NCI-H510A (cell line): ENCODE measurements at places on chromosomes 5 and 9.

- DNase-seq: no peak
These were observed 3.2 kb downstream of the RAB24 start for GRCh38 chr5:177300236-177300880.

DNA sequence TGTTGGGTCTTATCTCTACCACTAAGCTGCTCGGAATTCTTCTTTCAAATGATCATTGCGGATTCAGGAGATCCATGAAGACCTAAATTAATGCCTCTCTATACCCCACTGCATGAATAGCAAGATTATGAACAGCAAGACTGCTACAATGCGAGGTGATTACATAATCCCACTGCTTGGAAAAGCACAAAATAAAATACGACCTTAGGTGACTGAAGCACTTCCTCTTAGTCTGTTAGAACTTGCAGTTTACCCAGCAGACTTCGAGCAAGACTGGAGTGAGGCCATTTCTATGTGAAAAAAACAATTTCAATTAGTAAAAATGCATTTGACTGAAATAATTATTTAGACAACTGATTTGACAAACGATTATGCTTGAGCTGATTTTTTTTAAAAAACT, 59.8 kb downstream of the SH3RF2 start:
- DNase-seq: no peak

DNA sequence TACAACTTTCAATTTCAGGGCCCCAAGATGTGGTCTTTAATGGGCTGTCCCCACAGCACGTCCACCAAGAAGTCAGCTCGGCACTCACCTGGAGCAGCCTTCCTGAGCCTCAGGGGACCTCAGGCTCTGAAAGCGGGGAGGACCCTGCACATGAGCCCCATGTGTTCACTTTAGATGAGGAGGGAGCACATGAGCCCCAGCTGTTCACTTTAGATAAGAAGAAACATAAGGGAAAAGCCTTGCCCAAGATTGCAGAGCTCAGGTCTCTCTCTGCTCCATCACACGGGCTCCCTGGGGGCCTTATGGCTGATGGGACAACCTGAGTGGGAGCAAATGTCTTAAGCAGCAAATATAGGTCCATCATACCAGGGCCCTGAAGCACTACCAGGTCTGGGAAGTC, 56.4 kb downstream of the NIPSNAP3B start:
- no peak for DNase-seq

GRCh38 chr5:1526681-1527131, 2.9 kb upstream of the LPCAT1 start:
- DNase-seq: no peak

- DNase-seq: no peak
These were observed 5.0 kb upstream of the SPINK14 start for GRCh38 chr5:148163345-148163744.

- DNase-seq: no peak
These were observed 804.9 kb upstream of the SEMA6A start for GRCh38 chr5:117379521-117379920.

DNA sequence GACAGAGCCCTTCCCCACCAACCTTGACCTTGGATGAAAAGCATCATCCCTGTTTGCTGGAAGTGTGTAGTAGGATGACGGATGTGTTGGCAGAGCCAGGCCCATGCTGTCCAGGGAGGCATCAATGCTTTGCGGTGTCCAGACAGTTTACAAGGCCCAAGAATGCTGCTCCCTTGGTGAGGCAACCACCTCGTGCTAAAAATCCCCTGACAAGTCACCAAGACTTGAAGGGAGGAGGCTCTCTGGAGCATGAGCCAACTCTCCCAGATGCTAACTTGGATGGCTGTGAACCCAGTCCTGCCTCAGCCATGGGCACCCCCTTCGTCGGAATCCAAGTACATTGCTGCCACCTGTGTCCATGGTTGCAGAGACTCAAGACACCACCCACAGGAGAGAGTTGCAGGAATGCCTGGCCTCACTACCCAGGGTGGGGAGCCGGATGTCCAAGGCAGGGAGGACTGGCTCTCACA, 9.5 kb upstream of the NKD2 start:
- DNase-seq: no peak

DNA sequence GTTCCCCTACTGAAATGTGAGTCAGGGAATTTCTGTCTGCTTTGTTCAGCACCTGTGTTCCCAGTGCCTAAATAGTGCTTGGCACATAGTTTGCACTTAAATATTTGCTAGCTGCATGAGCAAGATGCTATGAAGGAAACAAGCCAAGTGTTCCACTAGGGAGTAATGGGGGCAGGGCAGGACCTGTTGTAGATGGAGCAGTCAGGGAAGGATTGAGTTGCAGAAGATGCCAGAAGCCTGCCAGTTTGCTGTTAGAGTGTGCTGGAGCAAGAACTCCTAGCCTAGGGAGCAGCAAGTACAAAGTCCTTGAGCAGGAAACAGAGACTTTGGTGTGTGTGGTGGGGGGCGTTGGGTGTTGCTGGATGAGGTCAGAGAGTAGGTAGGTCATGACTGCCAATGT, 87.5 kb downstream of the DAB2IP start:
- no peak for DNase-seq

- no peak for DNase-seq
These were observed 41.1 kb upstream of the PLPP6 start for GRCh38 chr9:4620881-4621555.

GRCh38 chr9:71763832-71764231, 4.5 kb downstream of the CEMIP2 start:
- no peak for DNase-seq

DNA sequence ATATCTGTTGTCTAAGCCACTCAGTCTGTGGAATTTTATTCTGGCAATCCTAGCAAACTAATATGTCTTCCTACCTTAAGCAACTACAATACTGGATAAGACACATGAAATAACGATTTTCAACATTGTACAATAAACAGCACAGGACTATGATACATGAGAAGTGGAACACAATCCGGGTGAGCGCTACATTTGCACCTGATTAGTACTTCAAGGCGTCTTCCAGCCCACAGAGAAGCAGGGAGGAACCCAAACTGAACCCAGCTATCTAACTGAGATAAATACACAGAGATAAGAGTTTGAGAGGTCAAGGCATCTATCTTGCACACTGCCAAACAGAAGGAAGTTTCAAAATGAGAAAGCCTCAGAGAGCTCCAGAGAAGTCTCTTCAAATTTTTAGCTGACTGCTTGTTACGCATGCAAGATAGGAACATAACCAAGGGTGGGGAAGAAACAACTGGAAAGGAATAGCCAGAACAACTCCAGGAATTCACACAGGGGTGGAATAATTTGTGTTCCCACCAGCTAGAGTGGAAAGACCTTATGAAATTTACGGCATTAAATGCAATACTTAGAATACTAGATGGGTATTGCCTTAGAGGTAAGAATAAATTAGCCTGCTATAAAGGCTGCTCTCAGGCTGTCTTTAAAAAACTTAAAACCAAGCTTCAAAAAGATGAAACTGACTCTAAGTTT, 481.8 kb downstream of the MTRR start:
- no peak for DNase-seq

DNA sequence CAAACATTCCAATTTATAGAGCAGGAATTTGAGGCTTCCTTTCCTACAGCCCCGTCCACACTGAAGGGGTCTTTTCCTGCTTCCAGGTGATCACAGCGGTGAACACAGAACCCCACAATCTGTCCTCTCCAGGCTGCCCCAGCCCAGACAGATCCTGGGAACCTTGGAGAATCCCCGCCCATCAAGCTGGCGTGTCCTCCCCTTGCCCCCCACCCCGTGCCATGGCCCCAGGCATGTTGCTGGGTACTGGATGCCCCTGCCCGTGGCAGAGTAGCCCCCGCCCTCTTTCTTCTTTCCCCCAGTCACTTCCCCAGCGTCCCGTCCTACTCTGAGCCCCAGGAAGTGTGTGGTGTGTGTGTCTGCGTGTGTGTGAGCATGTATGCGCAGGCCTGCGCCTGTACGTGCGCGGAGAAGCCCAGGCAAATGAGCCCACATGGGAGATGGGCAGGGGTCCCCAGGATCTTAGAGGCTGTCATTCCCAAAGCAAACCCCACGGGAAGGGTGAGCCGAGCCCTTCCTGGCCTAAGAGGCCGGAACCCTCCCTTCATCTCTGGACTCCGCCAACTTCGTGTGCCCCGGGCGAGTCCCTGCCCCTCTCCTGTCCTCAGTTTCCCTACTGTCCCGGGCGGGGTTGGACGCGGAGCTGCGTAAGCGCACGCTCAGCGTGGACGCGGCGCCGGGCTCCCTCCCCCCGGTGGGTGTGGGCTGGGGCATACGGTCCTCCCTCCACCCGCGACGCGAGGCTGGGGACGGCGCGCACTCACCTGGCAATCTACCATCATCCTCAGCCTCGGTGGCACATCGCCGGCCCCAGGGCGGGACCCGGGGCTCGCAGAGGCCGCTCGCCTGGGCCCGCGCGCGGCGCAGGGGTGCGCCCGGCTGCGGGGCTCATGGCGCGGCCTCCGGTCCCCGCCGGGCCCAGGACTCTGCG, 15.2 kb downstream of the GBGT1 start:
- no peak for DNase-seq

DNA sequence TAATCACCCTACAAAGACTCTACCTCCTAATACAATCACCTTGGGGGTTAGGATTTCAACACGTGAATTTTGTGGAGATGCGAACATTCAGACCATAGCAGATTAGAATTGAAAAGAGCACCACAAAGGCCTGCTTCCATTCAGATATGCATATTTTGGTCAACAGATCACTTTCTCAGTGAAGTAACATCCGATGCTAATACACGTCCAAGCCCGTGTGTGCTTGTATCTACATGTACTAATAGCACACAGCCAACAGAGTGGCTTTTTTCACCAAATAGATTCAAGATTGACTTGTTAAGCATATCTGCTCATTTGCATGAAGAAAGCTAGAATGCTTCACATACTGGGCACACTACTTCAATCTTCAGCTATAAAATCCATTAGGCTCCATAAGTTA, 35.6 kb upstream of the SSBP2 start:
- no peak for DNase-seq

- DNase-seq: no peak
These were observed 289.5 kb upstream of the MPDZ start for GRCh38 chr9:13568841-13569601.

- DNase-seq: no peak
These were observed 402.5 kb downstream of the NFIB start for GRCh38 chr9:13911473-13911872.

- no peak for DNase-seq
These were observed 148.7 kb upstream of the RANBP3L start for GRCh38 chr5:36450229-36451014.

DNA sequence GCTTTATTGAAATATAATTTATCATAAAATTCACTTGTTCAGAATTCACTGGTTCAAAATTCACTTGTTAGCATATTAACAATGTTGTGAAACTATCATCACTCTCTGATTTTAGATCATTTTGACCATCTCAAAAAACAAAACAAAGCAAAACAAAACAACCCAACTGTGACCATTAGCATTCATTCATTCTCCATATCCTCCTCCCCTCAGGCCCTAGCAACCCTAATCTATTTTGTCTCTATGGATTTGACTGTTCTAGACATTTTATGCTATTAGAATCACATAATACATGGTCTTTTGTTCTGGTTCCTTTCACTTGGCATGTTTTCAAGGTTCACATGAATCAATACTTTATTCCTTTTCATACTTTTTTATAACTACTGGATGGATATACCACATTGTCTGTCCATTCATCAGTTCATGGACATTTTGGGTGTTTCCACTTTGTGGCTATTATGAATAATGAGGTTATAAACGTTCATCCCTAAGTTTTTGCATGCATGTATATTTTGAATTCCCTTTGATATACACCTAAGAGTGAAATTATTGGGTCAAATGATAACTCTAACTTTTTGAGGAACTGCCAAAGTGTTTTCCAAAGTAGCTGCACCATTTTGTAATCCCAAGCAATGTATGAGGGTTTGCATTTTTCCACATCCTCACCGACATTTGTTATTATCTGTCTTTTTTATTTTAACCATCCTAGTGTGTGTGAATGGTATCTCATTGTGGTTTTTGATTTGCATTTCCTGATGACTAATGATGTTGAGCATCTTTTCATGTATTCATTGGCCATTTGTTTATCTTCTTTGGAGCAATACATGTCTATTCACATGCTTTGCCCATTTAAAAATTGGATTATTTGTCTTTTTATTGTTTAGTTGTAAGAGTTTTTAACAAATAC, 304.1 kb downstream of the SH3GL2 start:
- DNase-seq: no peak

DNA sequence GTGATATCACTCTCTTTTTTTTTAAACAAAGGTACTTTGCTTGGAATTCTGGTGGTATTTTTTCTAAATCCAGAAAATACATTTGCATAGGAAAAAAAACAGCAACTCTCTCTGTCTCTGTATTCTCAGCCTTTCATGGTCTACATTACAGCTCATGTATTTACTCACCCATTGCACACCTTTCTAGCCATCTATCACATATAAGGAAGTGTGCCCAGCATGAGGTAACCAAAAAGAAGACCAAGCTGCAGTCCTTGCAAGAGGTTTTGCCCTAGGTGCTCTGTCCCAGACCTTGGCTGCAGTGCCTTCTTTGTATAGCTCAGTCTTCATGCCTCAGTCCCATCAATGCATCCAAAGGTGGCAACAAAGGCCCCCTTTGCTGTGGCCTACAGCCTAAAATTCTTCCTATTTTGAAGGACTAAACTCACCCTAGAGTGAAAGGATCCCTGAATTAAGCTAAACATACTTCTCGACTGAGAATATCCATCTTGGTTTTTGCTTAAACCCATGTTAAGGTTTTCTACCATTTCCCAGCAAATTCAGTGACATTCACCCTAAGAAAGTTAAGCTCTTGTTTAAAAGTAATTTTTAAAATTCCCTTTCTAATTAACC, 446.4 kb downstream of the KIF4B start:
- no peak for DNase-seq

DNA sequence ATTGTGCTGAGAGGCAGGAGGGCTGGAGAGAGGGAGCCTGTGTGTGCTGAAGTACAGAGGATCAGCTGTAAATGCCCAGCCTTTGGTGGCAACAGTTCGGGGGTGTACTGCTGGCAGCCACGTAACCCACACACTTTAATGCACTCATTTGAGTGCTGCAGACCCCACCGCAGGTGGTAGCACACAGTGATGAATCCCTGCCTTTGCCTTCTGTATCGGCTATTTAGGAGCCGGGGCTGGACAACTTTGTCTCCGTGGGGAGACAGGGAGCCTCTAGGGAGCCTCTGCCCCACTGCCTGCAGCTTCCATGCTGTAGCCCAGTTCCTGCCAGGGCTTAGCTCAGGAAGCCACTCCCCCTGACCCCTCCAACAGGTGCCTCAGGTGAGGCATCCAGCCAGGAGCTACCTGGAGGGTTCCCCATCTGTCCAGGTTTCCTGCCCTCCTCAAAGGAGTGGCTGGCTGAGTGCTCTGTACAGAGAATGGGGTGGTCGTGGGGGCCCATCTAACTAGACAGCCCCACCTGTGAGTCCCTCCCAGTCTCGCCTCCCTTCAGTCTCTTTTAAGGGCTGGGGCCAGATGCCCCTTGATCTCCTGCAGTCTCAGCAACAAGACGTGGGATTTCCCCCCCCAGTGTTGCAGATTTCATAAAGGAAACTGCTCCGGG, 44.5 kb downstream of the SECISBP2 start:
- no peak for DNase-seq

DNA sequence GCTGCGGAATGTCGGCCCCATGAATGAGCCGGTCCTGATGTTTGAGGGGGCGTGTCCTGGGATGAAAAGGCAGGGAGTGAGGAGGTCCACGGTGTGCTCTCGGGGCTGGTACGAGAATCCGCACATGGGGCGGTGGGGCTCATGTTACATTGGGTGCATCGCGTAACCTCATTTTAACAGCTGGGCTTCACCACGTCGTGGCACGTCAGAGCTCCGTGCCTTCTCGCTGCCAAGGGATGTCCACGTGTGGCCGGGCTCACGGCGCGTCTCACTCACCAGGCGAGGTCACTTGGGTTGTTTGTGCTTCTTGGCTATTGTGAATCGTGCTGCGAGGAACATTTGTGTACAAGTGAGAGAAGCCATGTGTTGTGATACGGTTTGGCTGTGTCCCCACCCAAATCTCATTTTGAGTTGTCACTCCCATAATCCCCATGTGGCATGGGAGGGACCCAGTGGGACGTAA, 29.1 kb upstream of the IRX4 start:
- DNase-seq: no peak
